ENCODE measurements at places on chromosomes 12 and 14. TPM values are rescaled to one million over a fixed set of nuclear protein-coding genes. Genes with fewer than 3 reads are reported as not detected.

CTSG gene
- not detected for total RNA-seq

KRT83 gene
- total RNA-seq, result 0.08 TPM

LTBR gene
- total RNA-seq, result 138 TPM

TOMM20L gene
- total RNA-seq, result not detected

MAP3K9 gene
- total RNA-seq, result 6.5 TPM

ZBTB42 gene
- 4.4 TPM for total RNA-seq

UNC79 gene
- total RNA-seq, result not detected

KLRK1 gene
- total RNA-seq, result 0.98 TPM

KRT3 gene
- not detected for total RNA-seq

DCN gene
- not detected for total RNA-seq

EIF2B1 gene
- total RNA-seq, result 133 TPM

RFX4 gene
- not detected for total RNA-seq

PLEKHD1 gene
- total RNA-seq, result 0.05 TPM

FANCM gene
- 6.3 TPM for total RNA-seq

FOXA1 gene
- 6.0 TPM for total RNA-seq

OTOGL gene
- total RNA-seq, result not detected

CD69 gene
- not detected for total RNA-seq

CLEC12A gene
- total RNA-seq, result not detected

KCNJ8 gene
- total RNA-seq, result 0.27 TPM

KIF26A gene
- not detected for total RNA-seq

RBP5 gene
- not detected for total RNA-seq

RFLNA gene
- total RNA-seq, result not detected

LRRIQ1 gene
- 0.45 TPM for total RNA-seq

Measured in A375 (cell line).